Activated CD8-positive, alpha-beta memory T cell treated with anti-CD3 and anti-CD28 coated beads, Interleukin-2, amount 10 ng/mL, durations not matched to agents 7 days and 5 days (primary cell): ENCODE measurements at places on chromosomes 3 and 15. TPM values are rescaled to one million over a fixed set of nuclear protein-coding genes. Genes with fewer than 3 reads are reported as not detected.

Gene IL5RA
- total RNA-seq: not detected

DNA sequence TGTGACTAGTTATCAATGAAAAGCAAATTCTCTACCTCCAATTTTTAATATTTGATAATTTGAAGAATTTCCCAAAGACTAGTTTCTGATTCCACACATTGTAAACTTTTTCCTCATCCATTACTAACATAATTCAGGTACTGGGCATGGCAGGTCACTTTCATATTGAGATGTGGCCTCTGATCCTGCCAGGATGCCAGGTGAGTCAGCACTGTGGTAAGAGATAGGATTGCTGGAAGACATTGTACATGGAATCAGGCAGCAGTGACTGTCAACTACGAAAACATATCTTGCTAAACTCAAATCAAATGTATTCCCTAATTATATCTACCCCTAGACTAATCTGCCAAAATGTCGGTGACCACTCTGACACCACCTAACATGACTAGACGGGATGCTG, 33.2 kb upstream of the POU1F1 start:
- no peak overlapping the region for H3K4me3 ChIP-seq
- H3K36me3 ChIP-seq: no peaks in the 10 kb centered on the region
- DNase-seq: no peak
- H3K27ac ChIP-seq: no peak overlapping the region
- H3K4me1 ChIP-seq: no peaks in the 10 kb centered on the region

Gene ZNF502
- 1.3 TPM for total RNA-seq

DNA sequence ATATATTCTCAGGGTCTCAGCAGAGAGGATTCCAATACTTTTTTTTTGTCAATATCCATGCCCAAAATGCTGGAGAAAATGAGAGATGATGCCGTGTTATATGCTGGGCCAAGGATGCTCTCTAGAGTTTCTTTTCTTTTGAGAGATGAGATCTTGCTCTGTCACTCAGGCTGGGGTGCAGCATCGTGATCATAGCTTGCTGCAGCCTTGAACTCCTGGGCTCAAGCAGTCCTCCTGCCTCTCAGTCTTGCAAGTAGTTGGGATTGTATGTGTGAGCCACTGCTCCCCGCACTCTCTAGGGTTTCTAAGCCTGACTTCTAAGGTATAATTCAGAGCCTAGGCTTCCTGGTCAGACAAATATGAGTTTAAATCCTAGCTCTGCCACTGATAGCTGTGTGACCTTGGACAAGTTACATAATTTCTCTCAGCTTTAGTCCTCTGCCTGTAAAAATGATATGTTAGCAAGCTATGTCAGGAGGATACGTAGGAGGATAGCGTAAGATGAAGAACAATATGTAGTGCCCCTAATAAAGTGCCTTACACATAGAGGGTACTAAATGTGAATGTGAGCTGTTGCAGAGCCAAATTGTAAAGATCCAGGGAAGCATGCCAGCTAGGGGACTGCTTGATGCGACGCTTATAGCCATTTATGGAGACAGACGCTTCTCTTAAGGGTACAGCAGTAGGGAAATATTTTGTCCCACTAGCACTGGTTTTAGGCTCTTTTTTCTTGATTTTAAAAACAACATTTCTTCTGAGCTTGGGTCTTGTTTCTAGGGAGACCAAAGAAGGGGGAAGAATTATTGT, 7.4 kb downstream of the STARD9 start:
- H3K4me3 ChIP-seq: no peak overlapping the region
- H3K36me3 ChIP-seq: peaks cover 3% of the 10 kb centered on the region
- DNase-seq: no peak
- peaks cover 4% of the 10 kb centered on the region for H3K27me3 ChIP-seq

DNA sequence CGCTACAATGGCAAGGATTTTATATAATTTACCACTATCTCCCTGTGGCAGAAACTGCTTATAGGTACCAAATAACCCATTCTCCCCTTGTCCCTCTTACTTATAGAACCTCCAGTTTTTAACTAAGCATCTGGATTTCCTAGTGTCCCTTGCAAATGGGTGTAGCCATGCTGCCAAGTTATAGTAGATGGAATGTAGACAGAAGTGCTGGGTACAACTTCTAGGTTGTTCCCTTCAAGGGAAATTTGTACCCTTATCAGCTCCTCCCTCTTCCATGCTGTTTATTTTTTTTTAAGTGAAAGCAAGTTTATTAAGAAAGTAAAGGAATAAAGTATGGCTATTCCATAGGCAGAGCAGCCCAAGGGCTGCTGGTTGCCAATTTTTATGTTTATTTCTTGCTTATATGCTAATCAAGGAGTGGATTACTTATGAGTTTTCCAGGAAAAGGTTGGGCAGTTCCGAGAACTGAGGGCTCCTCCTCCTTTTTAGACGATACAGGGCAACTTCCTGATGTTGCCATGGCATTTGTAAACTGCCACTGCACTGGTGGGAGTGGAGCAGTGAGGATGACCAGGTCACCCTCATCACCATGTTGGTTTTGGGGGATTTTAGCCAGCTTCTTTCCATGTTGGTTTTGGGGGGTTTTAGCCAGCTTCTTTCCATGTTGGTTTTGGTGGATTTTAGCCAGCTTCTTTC, 40.1 kb upstream of the TM4SF19 start:
- peaks cover 30% of the 10 kb centered on the region for H3K36me3 ChIP-seq
- peak; percentile 43 for DNase-seq
- H3K4me1 ChIP-seq: peaks cover 4% of the 10 kb centered on the region

- peaks cover 5% of the 10 kb centered on the region for H3K27me3 ChIP-seq
- H3K36me3 ChIP-seq: no peaks in the 10 kb centered on the region
- H3K4me1 ChIP-seq: no peaks in the 10 kb centered on the region
- DNase-seq: no peak
- H3K27ac ChIP-seq: no peak overlapping the region
- no peak overlapping the region for H3K4me3 ChIP-seq
Measured at GRCh38 chr3:102571006-102571405, 136.2 kb downstream of the ZPLD1 start.

GRCh38 chr3:35141406-35141805, 497.9 kb upstream of the ARPP21 start:
- H3K27me3 ChIP-seq: no peaks in the 10 kb centered on the region
- H3K4me3 ChIP-seq: no peak overlapping the region
- no peak for DNase-seq
- no peaks in the 10 kb centered on the region for H3K4me1 ChIP-seq

DNA sequence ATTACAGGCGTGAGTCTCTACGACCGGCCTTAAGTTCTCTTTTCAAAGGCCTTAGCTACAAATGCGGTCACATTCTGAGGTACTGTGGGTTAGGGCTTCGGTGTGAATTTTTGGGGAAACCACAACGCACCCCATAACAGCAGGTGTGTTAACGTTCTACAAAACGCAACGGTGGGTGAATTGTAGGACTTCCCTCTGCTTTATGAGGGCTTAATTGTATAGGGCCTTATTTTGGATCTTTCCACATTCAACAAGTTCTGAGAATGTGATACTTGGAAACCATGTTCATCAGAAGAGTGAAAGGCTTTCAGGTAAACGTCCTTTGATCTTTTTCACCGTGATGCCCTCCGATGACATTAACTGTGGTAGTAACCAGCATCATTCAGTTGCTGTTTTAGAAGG, 998.6 kb upstream of the CFAP20DC start:
- H3K27ac ChIP-seq: peak overlapping the region; percentile 66
- DNase-seq: peak; percentile 42
- H3K27me3 ChIP-seq: no peaks in the 10 kb centered on the region

Gene CCRL2
- total RNA-seq: 10.0 TPM
